H4 (cell line): ENCODE measurements at places on chromosomes 7 and 10. TPM values are rescaled to one million over a fixed set of nuclear protein-coding genes. Genes with fewer than 3 reads are reported as not detected.

- DNase-seq: no peak
Observed at GRCh38 chr10:68811314-68812009, 15.9 kb upstream of the STOX1 start.

GRCh38 chr7:111255576-111255975 lies 164.6 kb downstream of the LRRN3 start:
- no peak for DNase-seq

DNA sequence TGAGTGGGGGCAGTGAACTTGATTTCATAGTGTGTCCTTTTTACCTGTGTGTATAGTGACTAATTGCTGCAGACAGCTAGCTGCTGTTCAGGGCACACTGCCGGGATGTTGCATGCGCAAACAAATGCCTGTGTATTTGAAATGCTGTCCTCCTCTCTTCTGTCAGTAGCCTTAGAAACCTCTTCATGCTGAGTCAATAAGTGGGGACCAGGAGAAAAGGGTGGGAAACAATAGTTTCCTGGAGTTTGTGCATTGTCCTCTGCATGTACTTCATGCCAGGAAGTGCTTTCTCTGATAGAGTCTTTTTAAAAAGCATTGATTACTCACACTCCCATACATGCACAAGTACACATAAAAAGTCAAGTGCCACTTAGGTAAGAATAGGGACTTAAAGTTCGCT lies 1183.7 kb upstream of the CELF2 start:
- no peak for DNase-seq

- no peak for DNase-seq
Observed at GRCh38 chr10:106436123-106436715, 728.3 kb downstream of the SORCS1 start.

- DNase-seq: no peak
Observed at GRCh38 chr7:69438584-69439412, 159.5 kb upstream of the AUTS2 start.

GRCh38 chr10:86665868-86666267 lies 2.4 kb upstream of the LDB3 start:
- no peak for DNase-seq

- DNase-seq: no peak
Observed at GRCh38 chr10:125782616-125783015, 7.0 kb upstream of the MMP21 start.

DNA sequence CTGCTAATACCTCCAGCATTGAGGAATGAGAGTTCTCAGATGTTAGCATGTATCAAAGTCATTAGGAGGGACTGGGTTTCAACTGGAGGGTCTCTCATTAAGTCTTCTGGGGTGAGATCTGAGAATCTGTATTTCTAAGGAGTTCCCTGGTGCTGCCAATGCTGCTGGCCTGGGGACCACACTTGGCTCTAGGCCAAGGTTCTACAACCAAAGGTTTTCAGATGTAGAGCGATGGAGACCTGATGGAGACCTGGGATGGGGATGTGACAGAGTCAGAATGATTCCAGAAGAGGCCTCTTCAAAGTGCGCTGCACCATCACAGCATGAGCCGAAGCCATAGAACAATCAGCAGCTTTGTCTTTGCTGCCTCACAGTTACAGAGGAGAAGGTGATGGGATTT lies 27.2 kb downstream of the ST8SIA6 start:
- DNase-seq: no peak

GRCh38 chr10:24866604-24867583 lies 85.5 kb downstream of the PRTFDC1 start:
- DNase-seq: peak; percentile 67

GRCh38 chr7:92848851-92849250 lies 12.5 kb upstream of the CDK6 start:
- DNase-seq: no peak

- peak; percentile 5 for DNase-seq
Observed at GRCh38 chr10:89702121-89702480, 711 bp downstream of the KIF20B start.

DNA sequence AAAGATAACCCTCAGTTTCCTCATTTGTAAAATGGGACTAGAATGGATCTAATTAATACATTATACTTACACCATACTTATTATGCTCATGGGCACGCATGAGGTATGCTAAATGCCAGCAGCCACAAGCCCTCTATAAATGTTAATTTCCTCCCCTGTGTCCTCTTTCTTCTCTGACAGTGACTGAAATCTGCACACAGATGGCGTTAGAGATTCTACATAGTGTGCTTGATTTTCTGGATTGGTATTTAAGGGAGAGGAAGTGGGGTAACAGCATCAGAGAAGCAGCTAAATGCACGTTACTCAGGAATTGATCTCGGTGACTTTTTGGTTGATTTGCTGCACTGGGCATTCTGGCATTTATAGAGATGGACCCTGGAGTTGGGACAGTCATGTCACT lies 568.5 kb downstream of the CALN1 start:
- no peak for DNase-seq

GRCh38 chr7:2438186-2438585 lies 34.8 kb downstream of the CHST12 start:
- DNase-seq: no peak

DNA sequence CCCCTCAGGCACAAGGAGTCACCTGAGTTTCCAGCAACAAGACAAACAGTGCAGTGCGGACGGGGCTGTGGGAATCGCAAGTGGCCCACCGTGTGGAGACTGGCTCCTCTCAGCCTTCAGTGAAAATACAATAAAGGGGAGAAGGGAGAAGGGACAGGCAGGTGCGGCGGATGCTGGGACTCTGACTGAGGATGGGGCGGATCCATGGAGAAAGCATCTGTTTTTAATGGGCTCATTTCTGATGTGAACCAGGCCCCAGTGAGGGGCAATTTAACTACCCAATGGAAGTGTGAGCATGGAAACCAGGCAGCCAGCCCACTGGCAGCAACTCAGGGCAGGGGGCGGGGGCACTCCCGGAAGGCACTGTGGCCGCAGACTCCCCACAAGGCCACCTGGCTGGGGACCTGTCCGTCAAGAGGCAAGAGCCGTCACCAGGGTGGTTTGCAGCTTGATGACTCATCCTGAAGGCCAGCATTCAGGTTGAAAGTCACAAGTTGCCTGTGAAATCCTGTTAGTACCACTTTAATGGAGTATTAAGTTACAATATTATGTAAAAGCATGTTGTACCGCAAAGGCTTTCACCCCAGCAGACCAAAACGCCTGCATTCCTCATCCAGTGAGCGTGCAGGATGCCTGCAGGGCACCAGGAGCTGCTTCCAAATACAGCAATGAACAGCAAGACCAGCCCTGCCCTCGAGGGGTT lies 476.4 kb downstream of the PTPRN2 start:
- DNase-seq: peak; percentile 84

GRCh38 chr7:112622159-112622715 lies 141.4 kb downstream of the LSMEM1 start:
- no peak for DNase-seq

DNA sequence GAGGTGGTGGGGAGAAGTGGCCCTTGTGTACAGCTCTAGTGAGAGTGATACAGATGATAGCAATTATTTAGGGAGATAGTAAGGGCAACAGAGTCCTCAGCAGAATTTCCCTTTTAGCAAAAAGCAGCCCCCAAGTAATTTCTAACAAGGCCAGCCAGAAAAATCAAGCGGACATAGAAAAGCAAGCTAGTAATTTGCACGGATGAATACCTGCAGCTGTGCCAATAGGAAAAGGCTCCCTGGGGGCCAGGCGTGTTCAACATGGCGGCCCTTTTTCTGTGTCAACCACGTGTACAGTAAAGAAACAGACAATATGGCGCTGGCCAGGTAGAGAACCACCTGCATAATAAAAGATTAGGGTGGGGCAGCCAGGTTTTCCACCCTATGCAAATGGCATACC lies 7.4 kb downstream of the MCM10 start:
- no peak for DNase-seq

DNA sequence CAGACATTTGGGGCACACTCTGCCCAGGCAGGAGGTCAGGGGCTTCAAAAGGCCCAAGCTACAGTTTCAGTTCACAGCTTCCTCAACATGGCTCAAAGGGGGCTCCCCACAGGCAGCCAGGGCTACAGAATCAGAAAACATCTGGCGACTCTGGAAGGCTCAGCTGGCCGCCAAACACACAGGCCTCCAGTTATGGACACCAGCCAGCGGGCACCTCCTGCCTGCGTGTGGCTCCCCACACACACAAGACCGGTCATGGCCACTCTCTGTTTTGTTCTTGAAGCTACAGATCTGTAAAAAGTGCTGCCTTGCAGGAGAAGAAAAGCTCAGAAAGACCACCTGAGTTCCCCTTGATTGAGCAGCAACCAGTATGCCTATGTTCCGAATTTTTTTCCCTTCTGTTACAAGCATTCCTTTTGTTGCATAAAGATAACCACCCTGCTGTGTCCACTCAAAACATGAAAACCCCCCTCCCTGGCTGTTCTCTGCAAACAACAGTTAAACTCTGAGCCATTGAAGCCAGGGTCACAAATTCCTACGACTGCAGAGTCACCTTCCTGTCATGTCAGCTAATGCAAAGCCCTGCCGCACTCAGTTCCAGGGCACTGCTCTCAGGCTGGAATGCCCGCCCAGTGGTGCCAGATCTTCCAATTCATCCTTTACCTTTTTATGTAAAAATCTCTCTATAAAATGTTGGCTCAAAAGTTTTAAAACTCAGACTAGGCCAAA lies 33.6 kb downstream of the VSTM4 start:
- no peak for DNase-seq

DNA sequence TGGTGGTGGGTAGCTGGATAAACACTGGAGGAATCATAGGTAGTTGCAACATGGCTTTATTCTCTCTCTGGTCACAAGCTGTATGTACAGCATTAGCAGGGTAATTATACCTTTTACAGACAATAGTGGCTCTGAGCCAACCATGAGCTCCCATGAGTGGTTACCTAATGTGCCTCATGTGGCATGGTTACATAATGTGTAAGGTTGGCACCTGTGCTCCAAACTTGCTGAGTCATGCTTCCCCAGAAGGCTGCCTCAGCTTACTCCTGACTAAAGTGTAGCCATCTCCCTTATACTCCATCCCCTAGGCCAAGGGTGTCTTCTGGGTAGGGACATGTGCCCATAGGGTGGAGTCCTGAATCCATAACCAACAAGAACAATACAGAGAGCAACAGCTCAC lies 345.3 kb upstream of the SEMA3C start:
- peak; percentile 68 for DNase-seq

DNA sequence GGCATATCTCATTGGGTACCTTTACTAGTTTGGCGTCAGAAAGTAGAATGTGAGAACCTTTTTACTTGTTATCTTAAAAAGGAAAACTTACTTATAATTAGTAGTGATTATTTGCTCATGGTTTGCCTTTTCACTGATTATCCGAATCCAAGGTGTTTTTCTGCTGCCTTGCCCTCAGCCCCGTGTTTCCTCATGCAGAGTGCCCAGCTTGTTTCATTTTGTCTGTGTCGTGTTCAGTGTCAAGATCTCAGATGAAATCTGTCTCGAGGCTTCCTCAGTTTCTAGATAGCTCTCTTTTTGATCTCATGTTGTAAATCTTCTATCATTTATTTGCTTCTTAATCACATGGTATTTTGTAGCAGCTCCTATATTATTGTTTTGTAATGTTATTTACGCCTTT lies 30.1 kb downstream of the RPA3 start:
- DNase-seq: no peak

GRCh38 chr10:78717200-78717599 lies 351.6 kb upstream of the ZMIZ1 start:
- DNase-seq: no peak

DNA sequence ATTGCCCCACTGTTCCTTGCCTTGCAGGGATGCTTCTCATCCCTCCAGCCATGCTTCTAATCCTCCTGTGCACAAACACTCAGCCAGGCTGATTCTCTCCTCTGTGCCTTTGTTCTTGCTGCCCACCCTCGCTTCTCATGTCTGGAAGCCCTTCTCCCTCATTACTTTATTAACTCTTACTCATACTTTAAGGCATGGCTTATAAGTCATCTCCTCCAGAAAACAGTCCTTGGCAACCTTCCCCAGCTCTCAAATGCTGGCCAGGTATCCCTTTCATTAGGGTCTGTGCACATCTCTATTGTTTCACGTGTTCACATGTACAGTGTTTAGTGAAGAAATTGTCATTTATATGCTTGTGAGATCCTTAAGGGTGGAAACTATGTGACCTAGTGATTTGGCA lies 62.9 kb downstream of the ITGB8 start:
- DNase-seq: no peak

GRCh38 chr7:140326116-140326928 lies 72.0 kb downstream of the SLC37A3 start:
- DNase-seq: peak; percentile 38

DNA sequence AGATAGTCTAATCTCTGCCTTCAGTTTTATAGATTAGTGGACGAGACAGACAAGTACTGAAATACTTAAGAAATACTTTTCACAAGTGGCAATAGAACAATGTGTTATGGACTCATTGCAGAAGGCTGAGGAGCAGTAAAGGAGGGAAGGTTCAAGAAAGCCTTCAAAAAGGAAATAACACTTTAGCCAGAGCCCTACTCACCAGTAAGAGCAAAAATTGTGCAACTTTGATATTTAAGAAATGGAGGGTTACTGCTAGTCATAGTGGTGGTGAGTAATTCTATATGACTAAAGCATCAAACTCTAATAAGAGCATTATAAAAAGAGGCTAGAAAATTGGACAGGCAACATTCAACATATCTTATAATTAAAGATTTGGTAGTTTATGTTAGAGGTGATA lies 28.8 kb downstream of the PTPN12 start:
- no peak for DNase-seq

GRCh38 chr7:131521651-131522163 lies 34.7 kb downstream of the PODXL start:
- peak; percentile 47 for DNase-seq

GRCh38 chr7:47967708-47968107 lies 11.7 kb downstream of the HUS1 start:
- DNase-seq: no peak

- no peak for DNase-seq
Observed at GRCh38 chr7:92631850-92632487, 41.8 kb upstream of the FAM133B start.

The ANKRD1 gene
- 5.8 and 6.0 TPM in 2 replicates for total RNA-seq

The AQP1 gene
- 1.4 and 1.7 TPM in 2 replicates for total RNA-seq

The CYP2C18 gene
- 0.04 TPM in 1 of 2 replicates, not detected in the other for total RNA-seq

The GPNMB gene
- total RNA-seq: 81.4 and 112 TPM in 2 replicates

The GIMAP8 gene
- total RNA-seq: not detected in 2 replicates

The SORCS1 gene
- 0.35 TPM in 1 of 2 replicates, not detected in the other for total RNA-seq

The GHRHR gene
- total RNA-seq: not detected in 2 replicates

The GSTO2 gene
- 0.72 TPM in 1 of 2 replicates, not detected in the other for total RNA-seq
